CD8-positive, alpha-beta T cell (primary cell): ENCODE measurements at places on chromosomes 5 and 9.

DNA sequence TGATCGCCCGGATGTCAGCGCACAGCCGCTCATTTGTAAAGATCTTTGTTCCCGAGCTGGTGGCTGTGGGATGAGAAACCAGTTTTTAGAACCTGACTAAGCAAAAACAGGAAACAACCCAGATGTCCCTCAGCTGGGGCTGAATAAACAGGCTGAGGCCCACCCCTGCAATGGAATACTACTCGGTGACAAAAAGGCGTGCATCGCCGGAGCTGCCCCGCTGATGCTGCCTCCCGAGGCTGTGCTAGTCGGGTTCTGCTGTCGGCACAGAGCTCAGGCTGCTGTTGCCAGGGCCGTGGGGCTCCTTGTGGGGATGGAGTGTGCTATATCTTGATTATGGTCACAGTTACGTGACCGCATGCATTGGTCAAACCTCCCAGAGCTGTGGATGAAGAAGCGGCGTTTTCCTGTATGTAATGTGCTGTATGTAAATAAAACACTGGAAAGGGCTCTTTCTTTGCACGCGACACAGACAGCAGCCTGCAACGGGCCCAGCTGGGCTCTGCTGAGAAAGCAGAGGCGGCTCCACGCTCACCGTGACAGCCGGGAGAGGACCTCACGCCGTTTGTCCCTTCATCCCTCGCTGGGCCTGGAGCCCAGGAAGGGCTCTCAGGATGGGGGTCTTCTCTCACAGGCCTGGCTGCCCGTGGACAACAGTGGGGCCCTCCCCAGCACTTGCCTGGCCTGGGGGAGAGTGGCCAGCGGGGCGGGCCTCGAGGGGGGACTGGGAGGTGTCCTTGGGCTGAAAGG lies 51.5 kb upstream of the RNU6ATAC start:
- DNase-seq = no peak

GRCh38 chr5:143206196-143207053 lies 197.1 kb downstream of the NR3C1 start:
- DNase-seq = no peak

- no peak for DNase-seq
Measured at GRCh38 chr9:13552606-13553215, 273.2 kb upstream of the MPDZ start.

- peak; percentile 34 for DNase-seq
Measured at GRCh38 chr9:133589454-133590227, 19.5 kb downstream of the FAM163B start.

DNA sequence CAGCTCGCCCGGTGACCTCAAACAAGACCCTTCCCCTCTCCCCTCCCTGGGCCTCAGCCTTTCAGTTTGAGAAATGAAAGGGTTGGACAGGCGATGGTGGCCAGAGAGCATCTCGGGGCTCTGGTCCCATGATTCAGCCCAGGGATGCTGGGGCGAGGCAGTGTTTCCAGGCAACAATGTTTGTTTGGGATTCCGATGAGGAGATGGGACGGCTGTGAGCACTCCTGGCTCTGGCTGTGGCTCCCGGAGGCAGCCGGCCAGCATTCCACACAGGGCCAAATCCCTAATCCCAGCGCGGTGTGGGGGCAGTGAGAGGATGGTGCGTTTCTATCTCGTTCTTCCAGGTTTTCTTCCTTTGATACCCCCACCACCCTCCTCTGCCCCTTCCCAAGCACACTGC lies 66.0 kb downstream of the HMCN2 start:
- DNase-seq = no peak

GRCh38 chr5:14783691-14784090 lies 87.9 kb downstream of the ANKH start:
- no peak for DNase-seq

- DNase-seq = no peak
Measured at GRCh38 chr9:22528485-22528884, 81.9 kb downstream of the DMRTA1 start.

DNA sequence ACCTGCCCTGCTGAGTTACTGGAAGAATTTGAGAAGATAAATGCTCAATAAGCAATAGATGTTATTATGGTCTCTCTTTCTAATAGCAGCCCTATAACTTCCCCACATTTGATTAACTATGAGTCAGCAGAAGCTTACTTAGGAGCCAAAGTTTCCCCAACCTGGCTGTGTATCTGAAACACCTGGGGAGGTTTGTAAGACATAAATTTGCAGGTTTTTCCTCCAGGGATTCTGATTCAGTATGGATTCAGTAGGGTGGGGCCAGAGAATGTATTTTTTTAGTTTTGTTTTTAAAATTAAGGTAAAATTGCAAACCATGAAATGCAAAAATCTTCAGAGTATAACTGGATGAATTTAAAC lies 44.9 kb upstream of the GNPDA1 start:
- DNase-seq = no peak

GRCh38 chr5:170745481-170746071 lies 37.9 kb upstream of the GABRP start:
- no peak for DNase-seq

- no peak for DNase-seq
Measured at GRCh38 chr9:132864691-132865090, 13.4 kb downstream of the AK8 start.

- DNase-seq = peak; percentile 4
Measured at GRCh38 chr5:68886814-68887213, 207.0 kb upstream of the SLC30A5 start.

GRCh38 chr5:21817668-21818369 lies 1035.3 kb downstream of the CDH12 start:
- DNase-seq = no peak

DNA sequence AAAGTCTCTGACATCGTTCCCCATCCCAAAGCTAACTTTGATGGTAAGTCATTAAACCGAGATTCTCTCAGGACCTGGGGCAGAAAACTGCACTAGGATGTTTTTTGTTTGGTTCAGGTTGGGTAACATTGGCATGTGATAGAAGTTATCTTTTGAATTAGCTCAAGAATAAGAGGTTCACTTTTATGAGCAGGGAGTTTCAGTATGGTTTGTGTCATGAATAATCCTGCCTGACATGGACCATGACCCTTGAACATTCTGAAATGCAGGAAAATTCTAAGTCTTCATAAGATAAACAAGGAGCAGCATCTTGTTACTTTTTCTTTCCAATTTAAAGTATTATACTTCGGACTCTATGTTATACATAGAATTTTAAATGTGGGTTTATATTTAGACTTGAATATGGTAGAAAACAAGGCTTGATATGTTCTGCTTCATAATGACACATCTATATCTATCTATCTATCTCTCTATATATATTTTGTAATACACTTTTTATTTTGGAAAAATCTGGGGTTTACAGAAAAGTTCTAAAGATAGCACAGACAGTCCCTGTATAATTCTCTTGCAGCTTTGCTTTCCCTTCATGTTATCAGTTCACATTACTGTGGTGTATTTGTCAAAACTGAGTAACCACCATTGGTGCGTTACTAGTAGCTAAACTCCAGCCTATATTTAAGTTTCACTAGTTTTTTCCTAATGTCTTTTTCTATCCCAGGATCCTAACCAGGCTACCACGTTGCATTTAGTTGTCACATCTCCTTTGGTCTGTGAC lies 102.7 kb upstream of the TAF11L2 start:
- DNase-seq = no peak

GRCh38 chr5:169074839-169075238 lies 226.1 kb downstream of the SLIT3 start:
- DNase-seq = no peak

- DNase-seq = peak; percentile 97
Measured at GRCh38 chr9:129868872-129869486, 33.7 kb downstream of the USP20 start.

DNA sequence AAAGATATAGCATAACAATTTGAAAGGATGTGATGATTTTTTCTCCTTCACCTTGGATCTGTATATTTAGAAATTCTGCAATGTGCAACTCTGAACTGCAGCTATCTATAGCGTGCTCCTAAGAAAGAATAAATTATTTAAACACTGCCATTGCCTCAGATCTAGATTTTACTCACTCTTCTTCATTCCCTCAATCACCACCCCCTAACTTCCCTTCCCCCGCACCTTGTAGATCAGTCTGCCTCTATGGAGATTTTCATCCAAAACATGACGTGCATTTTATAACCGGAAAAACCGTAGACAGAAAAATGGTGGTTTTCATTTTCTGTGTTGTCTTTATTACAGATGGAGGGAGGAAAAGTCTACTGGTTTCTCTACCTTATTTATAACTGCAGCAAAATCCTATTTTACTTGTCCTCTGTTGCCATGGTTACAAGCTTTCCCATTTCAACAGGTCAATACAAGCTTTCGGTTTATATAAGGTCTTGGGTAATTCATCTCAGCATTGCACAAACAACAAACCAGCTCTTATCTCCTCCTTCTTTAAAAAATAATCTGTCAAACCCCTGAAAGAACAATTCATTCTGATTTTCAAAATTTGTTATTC lies 480.0 kb downstream of the TAF11L14 start:
- DNase-seq = no peak

DNA sequence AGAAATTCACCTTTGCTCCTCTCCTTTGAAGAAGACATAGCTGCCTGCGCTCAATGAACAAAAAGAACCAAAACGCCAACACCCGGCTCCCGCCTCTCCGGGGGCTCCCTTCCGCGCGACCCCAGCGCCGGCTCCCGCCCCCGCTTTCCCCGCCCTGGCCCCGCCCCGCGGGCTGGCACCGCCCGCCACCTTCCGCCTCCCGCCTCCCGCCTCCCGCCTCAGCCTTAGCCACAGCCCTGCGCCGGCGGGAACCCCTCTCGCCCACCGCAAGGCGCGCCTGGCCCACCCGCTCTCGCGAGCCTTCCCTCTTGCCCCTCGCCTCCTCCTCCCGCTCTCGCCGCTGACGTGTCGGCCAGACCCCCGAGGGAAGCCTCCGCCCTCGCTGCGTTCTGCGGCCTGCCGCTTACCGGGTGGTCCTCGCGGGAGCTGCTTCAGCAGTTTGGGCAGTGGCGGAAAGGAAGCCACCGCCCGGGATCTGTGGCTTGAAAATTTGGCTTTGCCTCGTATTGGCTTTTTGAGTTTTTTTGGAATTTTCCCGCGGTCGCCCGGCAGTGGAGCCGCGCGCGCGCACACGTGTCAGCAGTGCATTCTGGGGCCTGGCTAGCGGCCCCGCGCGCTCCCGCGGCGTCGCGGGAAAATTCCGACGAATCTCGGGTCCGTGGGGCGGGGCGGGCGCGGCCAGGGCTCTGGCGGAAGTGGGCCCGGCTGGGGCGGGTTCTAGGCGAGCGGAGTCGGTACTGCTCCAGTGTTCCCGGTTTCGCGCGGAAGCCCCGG lies at the start of gene FANCC:
Gene FANCC (minus strand): TSS at position 591 of the 774 bp plus-strand sequence. CDS start 68,418 bp downstream, outside the sequence.
- peak; percentile 71 for DNase-seq

DNA sequence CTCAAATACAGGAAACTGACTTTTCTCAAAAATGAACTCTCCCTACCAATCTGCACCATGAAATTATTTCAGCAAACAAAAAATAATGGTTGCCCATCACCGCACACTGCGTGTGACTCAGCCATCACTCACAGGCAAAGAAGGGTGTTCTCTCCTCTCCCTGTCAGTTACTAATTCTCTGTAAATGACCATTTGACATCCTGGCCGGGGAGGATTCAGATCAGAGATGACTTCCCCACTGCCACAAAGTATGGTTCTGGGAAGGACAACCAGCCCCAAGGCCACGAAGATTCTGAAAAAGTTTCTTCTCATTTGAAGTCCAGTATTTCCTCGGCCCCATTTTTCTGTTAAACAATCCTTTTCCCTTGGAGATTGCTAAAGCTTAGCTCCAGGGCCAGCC lies 199.4 kb downstream of the AUH start:
- DNase-seq = peak; percentile 48

DNA sequence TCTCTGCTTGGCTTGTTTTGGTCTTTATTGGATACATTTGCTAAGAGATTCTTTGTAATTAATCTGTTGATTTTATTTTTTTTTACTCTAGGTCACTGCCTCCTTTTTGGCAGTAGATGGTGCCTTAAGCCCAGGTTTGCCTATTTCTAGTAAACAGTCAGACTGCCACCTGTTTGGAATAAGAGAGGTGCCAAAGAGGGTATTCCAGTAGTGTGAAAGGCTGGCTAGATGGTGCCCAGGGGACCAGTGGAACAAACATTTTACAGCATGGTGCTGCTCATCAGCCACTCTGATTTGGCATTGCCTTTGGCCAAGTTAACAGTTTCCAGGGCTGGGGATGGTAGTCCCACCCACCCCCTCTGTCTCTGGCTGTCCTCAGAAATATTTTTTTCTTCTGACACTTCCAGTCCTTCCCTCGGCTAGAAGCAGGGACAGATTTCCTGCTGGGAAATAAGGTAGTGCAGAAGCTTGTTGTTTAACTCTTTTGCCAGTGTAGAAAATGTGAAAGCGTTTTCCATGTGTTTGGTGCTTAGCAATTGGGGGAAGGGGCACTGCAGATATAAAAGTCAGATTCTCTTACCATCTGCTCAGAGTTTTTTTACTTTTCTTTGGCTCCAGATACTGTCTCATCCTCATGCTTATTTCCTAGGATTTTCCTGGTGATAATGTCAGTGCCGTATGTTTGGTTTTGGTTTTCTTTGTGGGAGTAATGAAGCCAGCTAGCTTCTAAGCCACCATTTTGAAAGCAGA lies 36.6 kb upstream of the FBXL7 start:
- DNase-seq = no peak

GRCh38 chr9:31103836-31104235 lies 1280.6 kb upstream of the ACO1 start:
- DNase-seq = no peak

DNA sequence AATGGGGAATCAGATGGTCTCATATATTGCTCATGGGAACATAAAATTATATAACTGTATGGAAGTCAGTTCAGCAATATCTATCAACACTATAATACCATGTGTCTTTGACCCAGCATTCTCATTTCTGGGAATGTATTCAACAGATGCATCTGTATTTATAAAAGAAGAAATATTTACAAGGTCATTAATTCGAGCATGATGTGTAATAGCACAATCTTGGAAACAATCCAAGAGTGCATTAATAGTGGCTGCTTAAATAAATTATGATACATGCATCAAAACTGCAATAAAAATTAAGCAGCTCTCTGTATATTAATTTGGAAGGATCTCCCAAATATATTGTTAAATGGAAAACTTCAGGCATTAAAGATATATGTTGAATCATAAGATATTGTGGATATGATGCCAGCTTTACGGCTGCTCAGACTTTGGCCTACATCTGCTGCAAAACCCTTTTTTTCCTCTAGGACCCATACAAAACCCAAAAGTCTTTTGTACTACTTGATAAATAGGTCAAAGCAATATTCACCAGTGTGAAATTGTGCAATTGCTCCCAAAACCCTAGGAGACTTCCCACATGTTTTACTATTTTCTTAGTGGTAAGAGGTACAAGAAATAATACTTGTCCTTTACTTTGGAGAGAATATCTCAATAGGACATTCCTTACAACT lies 45.3 kb upstream of the ISOC1 start:
- DNase-seq = no peak

GRCh38 chr9:134181648-134182034 lies 17.3 kb upstream of the RNU6ATAC start:
- no peak for DNase-seq

- DNase-seq = no peak
Measured at GRCh38 chr5:86332851-86333250, 284.9 kb upstream of the COX7C start.

DNA sequence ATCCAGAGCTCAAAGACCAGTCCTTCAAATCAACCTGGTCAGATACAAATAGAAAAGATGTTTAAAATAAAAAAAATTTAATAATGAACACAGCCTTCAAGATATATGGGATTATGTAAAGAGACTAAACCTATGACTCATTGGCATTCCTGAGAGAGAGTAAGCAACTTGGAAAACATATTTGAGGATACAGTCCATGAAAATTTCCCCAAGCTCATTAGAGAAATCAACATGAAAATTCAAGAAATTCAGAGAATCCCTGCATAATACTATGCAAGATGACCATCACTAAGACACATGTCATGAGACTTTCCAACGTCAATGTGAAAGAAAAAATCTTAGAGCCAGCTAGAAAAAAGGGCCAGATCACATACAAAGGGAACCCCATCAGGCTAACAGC lies 512.9 kb upstream of the PTGER4 start:
- DNase-seq = no peak
